Nucleus accumbens (tissue), 56 donors: ENCODE measurements at places on chromosomes 4 and X.

DNA sequence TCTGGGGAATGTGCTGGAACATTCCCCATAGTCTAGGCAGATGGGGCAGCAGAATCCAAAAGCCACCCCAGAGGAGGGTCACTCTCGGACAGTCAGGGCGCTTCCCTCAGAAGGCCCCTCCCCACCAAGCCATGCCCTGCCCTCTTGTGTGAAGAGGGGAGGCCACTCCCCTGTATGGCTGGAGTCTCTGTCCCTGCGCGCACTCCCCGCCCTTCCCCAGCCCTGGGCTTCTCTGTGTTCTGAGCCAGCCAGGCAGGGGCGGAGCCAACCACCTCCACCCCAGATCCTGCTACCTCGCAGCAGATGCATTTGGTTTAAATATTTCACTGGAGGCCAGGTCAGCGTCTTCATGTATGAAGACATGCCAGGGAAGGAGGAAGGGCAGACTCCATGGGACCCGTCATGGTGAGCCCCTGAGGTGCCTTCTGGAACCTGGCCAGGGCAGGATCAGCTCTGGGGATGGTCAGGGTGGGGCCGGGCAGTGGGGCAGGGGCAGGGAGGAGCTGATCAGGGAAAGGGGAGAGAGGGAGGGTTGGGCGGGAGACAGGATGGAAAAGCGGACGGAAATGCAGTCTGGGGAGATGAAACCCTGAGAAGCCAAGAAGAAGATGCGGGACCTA, 107.3 kb downstream of the ADRA2C start:
- DNase-seq = no peak

- DNase-seq = no peak
Measured at GRCh38 chr4:112423591-112423990, 92.4 kb downstream of the NEUROG2 start.

- DNase-seq = no peak
Measured at GRCh38 chr4:37601531-37601930, 84.6 kb downstream of the RELL1 start.

- no peak for DNase-seq
Measured at GRCh38 chr4:78167510-78167909, 110.4 kb downstream of the FRAS1 start.

DNA sequence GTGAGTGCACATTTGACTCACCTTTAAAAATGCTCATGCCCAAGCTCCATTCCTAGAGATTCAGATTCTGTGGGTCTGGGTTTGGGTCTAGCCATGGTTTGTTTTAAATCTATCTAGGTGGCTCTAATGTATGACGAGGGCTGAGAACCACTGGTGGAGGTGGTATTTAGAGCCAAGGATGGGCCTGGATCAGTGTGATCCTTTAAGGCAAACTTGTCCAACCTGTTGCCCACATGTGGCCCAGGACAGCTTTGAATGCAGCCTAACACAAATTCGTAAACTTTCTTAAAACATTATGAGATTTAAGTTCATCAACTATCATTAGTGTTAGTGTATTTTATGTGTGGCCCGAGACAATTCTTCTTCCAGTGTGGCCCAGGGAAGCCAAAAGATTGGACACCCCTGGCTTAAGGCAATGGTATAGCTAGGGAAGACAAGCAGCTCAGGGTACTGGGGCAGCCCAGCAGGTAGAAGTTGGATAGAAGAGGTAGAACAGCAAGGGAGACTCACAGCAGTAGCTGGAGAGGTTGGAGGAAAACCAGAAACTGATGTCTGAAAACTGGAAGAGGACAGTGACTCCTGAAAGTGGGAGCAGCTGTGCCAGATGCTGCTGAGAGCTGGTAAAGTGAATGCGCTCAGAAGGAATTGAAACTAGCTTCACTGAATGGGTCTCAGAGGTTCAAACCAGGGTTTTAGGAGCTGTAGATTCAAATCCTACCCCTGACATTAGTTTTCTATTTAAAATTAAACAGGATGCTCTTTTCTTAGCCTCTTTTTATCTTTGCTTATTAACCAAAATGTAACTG, 18.2 kb downstream of the ADD1 start:
- no peak for DNase-seq

GRCh38 chr4:79697444-79697843, 289.4 kb upstream of the GK2 start:
- DNase-seq = no peak

- DNase-seq = no peak
Measured at GRCh38 chr4:184817494-184818215, 8.1 kb downstream of the ACSL1 start.

DNA sequence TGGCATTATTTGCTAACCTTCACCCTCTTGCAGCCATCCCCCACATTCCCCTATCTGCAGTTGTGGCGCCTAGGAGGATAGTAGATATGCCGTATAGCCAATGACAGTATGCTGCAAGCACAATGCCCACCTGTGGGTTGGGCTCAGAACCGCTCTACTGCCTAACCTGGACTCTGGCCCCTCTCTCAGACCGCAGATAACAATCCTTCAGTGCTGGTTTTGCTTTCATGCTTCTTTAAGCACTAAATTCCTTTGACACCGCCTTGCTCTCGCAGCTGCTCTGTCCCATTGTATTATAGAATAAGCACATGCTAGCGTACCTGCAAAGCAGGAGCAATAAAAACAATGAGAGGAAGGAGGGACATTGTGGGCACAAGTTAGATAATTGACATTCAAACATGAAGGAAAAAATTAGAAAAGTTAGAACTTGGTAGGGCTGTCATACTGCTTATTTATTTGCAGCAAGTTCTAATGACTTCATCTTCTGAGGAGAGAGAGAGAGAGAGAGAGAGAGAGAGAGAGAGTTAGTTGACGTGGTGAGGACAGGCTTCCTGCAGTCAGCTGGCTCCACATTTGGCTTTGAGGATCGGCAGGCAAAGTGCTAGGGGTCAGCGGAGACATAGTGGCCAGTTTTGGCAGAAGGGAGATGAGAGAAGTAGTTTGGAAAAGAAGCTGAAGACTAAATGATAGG, 55.8 kb downstream of the WWC2 start:
- no peak for DNase-seq

DNA sequence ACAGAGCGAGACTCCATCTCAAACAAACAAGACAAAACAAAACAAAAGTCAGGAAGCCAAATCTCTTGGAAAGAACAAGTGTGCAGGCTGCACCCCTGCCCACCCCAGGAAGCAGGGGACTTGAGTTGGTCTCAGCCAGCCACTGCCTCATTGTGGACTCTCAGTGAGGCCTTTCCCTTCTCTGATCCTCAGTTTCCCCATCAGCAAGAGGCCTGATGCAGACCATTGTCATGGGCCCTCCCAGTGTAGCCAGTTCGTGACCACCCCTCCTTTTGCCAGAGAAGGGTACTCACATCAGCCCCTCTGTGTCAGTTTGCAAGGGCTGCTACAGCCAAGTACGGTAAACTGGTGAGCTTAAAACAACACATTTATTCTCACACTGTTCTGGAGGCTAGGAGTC, 48.9 kb upstream of the MAMLD1 start:
- DNase-seq = no peak

- DNase-seq = no peak
Measured at GRCh38 chr4:15690020-15690809, 8.6 kb downstream of the FAM200B start.

- peak; percentile 41 for DNase-seq
Measured at GRCh38 chr4:176002007-176002613, 63.5 kb upstream of the WDR17 start.

DNA sequence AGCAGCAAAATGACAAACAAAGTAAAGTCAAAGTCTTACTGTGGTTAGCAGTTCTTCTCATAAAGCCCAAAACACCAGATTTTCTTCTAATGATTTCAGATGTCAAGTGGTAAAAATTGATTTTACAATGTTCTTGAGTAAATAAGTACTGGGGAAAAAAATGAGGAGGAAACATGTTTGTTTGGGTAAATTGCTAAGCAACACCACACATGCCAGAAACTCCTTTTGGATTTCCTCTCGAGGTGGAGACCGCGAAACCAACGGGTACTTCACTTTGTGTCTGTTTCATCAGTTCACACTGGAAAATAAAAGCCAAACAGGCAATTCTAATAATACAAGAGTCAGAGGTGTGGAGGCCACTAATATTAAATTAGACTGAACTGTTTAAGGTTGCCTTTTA, 4.6 kb upstream of the PKD2 start:
- no peak for DNase-seq

DNA sequence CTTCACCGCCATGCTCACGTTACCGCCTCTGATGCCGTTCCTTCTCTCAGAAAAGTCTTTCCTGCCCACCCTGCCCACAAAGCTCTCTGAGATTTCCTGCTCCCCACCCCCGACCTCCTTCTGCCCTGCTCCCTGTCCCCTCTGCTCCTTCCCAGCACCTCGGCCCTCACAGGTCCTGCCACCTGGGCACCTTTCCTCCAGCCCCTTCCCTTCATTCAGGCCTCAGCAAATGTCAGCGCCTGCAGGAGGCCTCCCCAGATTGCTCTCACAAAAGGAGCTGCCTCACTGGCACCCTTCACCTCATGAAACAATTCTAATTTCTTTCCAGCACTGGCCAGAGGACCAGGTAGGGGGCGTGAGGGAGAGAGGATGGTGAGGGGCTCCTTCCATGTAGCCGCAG, 33.6 kb upstream of the MXD4 start:
- DNase-seq = no peak
